Activated T-cell treated with anti-CD3 and anti-CD28 coated beads, Interleukin-2, amount 50 U/mL, for 48 hours (primary cell): ENCODE measurements at places on chromosomes 4 and X.

DNA sequence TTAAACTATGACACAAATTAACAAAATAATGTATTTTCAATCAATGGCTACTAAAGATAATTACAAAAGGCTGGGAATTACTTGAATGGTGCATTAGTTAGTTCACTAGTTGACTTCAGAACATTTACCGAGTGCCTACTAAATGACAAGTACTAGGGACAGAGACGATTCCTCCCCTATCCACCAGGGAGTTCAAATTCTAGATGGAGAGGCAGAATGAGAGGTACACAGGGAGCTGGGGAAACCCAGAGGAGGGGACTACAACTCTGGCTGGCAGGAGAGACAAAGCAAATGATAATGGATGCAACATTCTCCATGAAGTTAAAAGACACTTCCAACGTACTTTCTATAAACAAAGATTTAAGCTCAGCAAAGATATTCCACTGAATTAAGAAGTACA is 43.1 kb upstream of the MCF2 start:
- DNase-seq: no peak

DNA sequence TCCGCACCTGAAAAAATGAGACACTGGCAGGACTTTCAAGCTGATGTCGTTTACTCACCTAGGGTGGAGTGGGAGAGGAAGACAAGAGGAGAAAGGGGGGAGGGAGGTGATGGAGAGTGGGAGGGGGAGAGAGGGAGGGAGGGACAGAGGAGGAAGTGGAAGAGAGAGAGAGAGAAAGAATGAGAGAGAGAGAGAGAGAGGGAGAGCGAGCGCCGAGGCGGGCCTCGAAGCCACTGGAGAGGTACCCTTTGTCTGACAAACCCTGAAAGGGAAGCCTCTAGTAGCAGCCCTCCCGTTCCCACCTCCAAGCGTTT is 296 bp upstream of the ADGRL3 start:
- no peak for DNase-seq

DNA sequence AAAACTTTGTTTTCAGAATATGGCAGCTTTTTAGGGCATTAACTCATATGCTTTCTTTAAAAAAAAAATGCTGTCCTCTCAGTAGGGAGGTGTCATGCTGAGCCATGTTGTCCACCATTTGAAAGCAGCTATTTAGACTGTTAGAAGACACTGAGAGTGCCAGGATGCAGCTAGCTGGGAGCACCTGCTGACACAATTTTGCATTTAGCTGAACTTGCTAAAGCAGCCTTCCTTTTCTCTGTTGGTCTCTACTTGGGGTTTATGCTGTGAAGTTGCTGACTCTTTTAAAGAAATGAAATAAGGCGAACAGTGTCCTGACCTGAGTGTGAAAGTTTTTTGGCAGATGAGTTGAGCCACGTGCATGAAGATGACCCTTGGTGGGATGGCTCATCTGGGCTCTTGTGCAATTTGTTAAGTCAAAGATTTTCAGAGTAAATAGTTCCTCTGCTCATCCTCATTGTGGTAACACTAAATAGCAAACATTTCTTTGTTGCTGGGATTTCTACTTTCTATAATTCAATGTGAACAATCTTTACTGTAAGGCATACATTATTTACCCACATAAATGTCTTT is 64.5 kb downstream of the CDS1 start:
- no peak for DNase-seq

DNA sequence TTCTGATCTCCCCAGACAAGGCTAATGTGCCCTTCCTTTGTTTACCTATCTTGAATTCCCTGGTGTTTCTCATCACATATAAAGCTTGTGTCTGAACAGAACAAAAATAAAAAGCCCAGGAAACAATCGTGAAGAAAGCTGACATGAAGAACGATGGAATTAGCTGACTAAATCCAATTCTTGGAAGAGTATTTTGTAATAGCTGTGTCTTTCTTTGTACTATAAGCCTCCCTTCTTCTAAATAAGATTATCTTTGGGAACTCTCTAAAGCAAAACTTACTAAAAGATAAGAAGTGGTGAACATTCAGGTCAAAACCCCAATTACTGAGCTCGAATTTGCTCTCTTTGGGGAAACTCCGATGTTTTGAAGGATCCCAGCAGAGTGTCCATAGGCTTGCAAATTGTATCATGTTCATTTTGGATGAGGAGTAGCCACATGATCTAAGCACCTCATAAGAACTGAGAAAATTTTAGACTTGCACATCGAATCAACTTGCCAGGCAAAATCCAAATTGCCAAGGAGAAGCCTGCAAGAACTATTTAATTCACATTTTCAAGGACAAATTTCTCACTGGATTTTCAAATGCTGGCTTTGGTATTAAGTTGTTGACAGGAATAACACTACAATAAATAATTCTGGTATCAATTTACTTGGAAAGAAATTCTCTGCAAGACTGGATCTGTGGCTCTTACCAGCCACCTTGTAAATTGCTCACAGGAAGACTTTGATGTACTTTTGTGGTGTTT is 106.2 kb downstream of the LNX1 start:
- DNase-seq: no peak

- no peak for DNase-seq
Measured at GRCh38 chr4:130074096-130074495, 978.1 kb downstream of the C4orf33 start.

- no peak for DNase-seq
Measured at GRCh38 chr4:114343015-114343414, 255.6 kb upstream of the UGT8 start.

DNA sequence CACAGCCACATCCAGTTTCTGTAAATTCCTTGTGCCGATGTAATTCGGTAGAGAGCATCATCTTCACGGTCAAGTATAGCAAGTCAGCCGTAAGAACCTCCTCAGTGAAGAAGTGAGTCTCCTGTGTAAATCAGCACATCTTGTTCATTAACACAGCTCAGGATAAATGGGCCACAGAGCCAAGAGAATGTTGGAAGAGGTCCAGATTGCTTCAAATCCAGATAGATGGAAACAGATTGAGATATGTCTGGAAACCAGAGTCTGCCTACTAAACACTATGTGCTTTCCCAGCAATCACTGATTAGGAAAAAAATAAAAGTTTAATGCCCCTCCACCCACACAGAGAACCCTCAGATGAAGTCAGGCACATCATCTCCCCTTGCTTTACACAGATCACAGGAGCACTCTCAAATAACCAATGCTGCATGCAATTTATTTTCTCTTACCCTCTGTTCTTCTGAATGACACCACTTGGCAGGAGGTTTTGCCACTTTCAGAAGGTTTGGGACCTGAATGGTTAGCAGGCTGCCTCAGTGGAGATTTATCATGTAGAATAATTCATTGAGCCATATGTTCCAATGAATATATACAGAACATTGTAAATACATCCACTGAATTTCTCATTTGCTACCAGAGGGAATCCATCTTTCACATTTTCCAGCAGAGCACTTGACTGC is 357.7 kb downstream of the C4orf33 start:
- DNase-seq: no peak

DNA sequence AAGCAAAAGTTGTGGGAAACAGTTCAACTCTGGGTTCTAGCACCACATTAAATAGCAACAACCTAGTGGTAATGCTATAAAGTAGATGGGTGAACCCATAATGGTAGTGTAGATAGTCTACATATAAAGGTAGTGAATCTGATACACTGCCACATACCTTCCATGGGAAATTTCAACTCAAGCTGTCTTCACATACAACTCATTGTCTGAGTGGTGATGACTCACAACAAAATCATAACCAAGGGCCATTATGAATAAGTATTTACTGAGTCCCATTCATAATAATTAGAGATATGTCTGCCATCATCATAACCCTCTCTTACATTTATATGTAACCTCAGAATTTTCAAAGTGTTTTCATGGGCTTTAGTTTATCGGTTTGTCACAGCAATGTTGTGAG is 34.8 kb downstream of the EGF start:
- no peak for DNase-seq

DNA sequence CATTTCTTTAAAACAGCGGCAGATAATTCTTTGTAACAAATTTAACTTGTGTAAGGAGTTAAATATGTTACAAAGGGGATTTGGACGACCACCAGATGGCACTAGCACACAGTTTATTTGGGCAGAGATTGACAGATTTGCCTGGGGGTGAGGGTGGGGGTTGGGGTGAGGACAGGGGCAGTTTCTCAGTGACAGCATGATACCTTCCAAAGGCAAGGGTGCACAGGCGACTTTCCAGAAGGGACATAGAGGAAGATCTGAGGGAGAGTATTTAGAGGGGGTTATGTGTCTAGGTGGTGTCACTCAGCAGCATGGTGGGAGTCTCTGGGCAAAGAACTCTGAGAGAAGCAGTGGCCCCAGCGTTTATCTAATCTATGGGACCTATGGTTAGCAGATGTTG is 9.6 kb upstream of the TMA16 start:
- peak; percentile 59 for DNase-seq
